Activated CD4-positive, alpha-beta T cell treated with anti-CD3 and anti-CD28 coated beads, Interleukin-2, Interleukin-6, amounts not matched to agents 100 ng/mL and 50 ng/mL, durations not matched to agents 16 hours and 8 hours (primary cell): ENCODE measurements at places on chromosomes 2 and 18.

DNA sequence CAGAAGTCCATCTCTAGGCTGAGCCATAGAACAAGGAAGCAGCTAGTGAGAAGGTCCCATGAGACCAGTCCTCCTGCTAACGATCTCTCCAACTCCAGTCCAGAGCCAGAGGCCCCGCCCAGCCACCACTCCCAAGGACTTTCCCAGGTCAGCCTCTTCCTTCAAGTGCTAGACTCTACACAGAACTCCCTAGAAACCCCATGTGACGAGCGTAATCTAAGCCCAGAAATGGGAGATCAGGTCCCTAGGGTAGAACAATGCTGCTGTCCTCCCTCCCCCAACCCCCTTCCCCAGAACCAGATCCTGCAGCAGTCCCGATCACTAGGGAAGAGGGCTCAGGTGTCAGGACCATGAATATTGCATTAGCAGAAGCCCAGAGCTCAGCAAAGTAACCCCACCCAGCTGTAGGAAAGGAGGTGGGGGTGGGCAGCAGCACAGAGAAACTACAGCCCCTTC is 6.9 kb downstream of the DCTN1 start:
- no peak for DNase-seq

- DNase-seq: no peak
Measured at GRCh38 chr2:17536416-17536815, 4.1 kb upstream of the VSNL1 start.

DNA sequence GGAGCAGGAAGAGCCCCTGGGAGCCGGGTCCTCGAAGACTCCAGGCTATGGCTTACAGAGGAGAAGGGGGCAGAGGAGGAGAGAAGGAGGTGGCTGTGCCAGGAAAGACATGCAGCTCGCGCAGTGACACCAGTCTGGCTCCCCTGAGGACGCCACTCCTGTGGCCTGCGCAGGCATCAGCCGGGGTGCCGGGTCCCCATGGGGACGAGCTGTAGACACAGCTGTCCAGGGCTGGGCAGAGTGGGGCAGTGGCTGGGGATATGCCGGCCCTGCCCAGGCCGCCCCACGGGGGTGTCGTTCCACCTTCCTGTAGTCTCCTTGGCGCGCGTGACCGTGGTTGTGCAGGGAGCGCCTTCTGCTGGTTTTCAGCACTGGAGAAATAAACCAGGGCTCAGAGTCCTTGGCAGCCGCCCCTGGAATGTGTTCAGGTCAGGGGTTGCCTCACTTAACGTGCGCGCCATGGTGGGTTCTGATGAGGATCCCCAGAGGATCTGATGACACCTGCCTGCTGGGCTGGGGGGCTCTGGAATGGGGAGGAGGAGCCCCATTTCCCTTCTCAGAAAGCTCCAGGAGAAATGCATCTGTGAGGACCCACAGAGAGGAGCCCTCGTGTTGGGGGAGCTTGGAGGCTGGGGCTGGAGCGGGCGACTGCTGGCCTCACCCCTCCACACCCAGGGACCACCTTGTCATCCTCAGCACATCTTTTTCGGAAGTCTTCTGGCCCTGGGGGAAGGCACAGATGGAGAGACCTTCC is 26.7 kb downstream of the RAMP1 start:
- DNase-seq: no peak

DNA sequence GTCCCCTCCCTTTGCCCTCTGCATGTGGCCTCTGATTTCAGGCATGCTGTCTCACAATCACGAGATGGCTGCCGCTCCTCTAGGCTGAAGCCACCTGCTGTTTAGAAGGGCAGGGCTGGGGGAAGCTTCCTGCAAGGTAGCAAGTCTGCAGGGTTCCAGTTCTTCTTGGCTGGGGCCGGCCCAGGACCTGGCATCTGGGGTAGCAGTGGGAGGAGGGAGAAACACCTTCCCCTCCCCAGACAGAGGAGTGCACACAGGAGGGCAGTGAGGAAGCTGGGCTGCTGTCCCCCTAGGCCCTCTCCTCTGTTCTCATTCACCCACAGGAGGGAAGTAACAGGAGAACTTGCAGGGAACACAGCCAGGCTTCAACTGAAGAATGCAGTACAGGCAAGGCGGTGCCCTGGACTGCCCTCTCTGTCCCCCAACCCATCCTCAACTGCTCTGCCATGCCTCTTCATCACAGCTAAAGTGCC is 345.9 kb upstream of the HS6ST1 start:
- DNase-seq: no peak

DNA sequence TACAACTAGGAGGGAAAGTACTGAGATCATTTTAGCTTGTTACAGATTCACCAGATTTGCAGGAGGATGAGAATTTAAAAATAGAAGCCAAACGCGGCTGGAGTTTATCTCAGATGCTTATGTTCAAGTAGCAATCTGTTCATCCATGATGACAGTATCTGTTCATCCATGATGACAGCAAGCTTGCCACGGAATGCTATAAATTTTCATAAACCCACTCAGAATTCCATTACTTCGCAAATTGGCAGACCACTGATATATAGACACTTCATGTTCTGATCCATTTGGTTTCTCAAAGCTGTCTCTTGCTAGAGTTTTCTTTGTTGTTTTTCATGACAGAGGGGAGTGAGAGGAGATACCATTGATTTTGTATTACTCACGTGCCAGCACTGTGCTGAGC is 84.2 kb downstream of the GAREM1 start:
- DNase-seq: no peak

DNA sequence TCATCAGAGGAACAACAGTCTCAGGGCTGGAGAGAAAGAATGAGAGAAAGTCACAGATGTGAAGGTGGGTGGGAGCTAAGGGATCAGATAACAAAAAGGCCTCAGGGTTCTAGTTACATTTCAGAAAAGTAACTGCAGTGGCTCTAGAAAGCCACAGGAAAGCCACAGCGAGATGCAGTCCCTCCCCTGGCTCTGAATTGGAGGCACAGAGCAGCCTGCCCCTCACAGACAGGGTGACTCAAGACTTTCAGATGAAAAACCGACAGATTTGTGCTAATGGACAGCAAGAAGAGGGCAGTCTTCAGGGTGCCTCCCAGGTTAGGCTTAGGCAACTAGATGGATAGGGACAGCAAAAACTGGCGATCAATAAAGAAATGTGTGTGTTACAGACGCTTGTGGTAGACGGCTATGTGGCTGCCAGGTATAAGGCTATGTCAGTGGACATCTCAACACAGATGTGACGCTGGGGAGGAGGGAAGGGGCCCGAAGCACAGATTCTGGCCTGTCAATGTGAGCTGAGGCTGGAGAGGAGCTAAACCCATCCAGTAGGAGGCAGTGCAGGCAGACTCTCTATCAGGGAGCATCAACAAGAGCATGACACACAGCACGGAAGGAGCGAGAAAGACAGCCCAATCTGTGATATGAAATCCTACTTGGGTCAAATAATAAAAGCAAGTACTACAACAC is 26.2 kb downstream of the UNC50 start:
- DNase-seq: peak; percentile 54

DNA sequence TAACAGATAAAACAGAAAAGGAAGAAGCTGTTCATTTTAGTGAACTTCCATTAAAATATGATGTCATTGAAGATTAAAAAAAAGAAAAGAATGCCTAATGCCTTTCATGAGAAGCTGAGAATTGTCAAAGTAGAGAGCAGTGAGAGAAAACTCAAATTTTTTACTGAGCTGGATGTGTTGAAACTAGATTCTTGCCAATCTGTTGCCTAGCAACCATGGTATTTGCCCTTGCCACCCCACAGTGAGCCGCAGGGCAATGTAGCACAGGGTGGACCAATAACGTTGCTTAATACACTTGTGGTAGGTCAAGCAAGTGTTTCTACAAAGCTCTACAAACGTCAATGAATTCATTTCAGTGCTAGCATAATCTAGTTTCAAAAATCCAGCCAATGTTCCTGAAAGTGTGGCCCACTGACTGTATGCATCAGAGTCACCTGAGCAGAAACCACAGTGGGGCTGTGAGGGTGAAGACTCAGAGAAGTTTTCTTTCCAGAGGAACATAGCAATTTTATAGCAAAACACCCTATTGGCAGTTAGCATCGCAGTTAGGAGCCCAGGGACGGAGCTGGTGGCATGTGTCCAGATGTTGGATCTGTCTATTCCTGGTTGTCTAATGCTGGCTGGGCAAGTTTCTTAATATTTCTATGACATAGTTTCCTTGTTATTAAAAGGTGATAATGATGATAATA is 132.2 kb downstream of the DOCK10 start:
- DNase-seq: no peak

GRCh38 chr2:176936410-176936809 is 276.2 kb upstream of the HNRNPA3 start:
- DNase-seq: no peak

DNA sequence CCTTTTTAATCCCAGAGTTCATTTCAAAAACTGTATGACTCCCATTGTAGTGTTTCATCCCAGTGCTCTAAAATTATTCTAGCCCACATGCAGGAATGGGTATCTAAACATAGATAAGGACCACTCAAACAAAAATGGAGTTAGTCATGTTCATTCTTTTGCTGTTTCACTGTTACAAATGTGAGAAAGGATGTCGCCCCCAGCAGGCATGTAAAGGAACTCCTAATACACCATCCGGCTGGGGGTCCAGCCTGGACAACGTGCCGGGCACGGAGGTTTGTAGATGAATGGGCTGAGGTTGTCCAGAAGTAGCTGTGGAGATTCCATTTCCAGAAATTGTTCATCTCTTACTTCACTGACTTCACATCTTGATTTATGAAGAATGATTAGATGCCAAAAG is 101.9 kb upstream of the RAB12 start:
- no peak for DNase-seq

DNA sequence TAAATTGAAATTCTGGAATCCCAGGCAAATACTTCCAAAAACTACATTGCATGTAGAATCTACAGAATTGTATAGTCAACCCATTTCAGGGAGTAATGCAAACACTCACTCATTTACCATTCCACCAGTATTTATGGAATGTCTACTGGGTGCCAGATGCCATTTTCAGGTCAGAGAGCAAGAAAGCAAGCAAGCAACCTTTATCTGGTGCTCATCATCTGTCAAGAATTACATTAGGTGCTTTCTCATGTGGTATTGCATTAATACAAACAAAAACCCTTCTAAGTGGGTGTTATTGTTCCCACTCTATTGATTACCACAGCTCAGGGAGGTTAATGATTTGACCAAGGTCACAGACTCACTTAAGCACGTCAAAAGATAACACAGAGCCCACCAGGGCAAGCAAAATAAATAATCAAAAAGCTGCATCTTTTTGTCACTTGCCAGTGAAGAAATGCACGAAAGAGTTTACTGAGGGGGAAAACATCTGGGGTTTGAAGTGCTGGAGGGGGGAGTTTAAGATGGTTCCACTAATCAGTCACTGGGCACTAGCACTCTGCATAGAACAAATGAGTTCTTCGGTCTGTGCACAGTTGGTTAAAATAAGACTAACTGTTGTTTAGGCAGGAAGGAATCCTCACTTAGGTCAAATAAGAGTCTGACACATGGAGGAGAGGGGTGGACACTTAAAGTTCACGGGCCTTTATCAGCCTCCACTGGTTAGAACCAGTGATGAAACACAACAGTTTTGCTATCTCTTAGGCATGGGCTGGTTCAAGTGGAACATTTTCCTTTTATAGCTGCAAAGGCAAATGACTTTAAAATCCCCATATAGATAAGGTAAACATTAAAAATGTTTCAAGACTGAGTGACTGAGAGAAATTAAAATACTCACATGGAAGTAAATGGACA is 208.8 kb downstream of the CDH2 start:
- DNase-seq: no peak

- DNase-seq: no peak
Measured at GRCh38 chr2:180337136-180337535, 330.0 kb upstream of the CWC22 start.

DNA sequence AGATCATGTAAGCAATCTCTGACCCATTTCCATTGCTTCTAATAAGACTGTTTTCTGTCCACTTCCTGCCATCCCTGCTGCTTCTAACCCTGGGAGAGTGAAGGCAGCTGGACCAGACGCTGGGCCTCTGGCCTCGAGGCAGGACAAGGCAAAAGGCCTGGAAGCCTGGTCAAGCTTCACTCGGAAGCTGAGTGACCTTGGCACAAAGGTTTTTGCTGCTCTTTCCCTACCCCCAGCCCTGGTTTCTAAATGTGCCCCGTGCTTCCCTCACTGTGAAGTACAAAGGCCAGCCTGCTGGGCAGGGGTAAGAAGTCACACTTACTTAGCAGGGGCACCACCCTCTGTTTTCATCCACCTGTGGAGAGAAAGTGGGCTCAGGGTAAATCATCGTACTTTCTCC is 195.0 kb downstream of the TNS1 start:
- no peak for DNase-seq

- peak; percentile 39 for DNase-seq
Measured at GRCh38 chr18:38751898-38752297, 1186.3 kb upstream of the CELF4 start.

DNA sequence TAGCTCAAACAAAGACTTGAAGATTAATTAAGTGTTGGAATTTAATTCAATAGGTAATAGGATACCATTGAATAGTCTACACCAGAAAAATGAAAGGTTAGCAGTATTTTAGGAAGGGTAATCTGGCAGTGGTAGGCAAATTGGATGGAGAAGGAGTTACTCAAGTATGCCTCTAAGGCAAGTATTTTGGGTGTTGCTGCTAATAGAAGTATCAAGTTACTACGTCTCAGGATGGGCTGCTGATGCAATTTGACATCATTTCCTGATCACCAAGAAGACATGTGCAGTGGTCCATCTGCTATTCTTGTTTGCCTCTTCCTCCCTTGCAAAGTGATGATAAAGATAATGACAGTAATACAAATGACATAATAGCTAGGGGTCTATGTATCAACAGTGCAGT is 485.3 kb downstream of the TGIF1 start:
- DNase-seq: no peak

DNA sequence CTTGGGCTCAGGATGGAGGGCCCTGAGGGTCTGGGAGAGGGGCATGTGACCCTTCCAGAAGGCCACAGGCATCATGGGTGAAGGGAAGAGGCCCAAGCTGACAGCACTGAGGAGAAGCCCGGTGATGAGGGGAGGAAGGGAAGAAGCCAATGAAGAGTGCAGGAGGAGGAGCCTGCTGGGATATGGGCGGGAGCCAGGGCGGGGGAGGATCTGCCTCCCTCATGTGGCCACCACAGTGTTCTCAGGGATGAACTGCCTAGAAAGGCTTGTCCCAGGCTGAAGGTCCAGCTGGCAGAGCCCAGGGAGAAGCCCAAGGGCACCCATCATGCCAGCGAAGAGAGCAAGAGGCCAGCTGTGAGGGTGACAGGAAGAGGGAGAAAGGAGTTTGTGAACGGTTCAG is 24.6 kb upstream of the PLB1 start:
- DNase-seq: no peak

DNA sequence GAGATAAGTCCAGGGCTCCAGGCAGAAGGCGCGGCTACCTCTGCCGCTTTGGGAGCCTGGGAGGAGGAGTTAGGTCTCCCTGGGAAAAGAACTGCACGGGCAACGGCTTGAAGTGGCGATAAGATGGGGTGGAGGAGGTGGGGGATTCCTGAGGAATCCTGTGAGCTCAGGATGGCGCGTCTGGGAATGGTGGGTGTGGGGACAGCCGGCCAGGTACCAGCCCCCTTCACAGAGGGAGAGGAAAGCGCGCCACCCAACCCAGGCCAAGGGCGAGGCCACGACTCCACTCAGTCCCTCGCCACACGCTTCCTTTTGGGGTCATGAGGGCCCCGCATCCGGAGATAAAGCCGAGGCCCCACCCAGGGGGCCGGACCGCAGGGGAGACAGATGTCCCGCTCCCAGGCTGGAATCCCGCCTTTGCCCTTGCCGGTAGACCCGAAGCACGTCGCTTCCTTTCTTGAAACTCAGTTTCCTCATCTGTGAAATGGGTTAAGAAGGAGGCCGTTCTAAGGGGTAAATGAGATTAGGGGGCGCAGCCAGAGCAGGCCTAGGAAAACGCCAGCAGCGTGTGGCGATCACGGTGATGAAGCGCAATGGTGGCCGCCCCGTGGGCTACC is 1.7 kb upstream of the CTDSP1 start:
- DNase-seq: peak; percentile 85

- no peak for DNase-seq
Measured at GRCh38 chr2:196334710-196335109, 163.3 kb upstream of the STK17B start.
